Fibroblast of upper back skin (primary cell): ENCODE measurements at places on chromosomes 13 and 19.

GRCh38 chr13:58574791-58575190 is 943.2 kb downstream of the PCDH17 start:
- DNase-seq = no peak

GRCh38 chr13:98581971-98582702 is 5.2 kb upstream of the STK24 start:
- peak; percentile 60 for DNase-seq

- no peak for DNase-seq
These were observed 338.5 kb downstream of the ZNF536 start for GRCh38 chr19:30710721-30711120.

DNA sequence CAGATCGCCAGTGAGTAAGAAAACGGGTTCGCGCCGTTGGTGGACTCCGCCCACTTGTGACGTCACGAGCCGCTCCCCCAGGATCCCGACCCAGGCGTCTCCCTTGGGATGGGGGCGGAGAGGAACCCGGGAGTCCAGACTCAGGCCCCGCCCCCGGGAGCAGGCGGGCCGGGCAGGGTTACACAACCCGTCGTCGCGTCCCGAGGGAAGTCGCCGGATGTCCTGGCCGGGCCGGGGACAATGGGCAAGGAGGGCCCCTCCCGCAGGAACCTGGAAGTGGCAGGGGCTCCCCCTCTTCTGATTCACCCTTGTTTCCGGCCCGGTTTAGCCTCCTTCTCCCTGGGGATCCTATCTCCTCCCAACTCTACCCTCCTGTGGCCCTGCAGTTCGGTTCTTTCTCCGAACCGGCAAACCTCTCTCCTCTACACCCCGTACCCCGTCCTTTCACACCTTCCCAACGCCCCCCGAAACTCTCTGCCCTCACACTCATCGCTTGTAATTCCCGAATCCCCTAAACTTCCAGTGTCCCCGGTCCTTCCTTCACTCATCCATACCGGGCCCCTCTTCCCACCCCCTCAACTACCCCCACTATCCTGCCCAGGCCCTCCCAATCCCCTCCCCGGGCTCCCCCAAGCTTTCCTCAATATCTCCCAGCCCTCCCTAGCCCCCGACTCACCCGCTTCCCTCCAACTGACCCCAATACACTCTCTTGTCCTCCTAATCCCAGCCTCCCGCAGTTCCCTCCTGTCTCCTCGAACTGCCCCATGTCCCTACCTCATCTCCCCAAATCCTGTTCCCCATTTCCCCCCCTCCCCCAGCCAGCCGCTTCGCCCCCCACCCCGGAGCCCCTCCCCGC is 20.0 kb upstream of the ERCC1 start:
- DNase-seq = peak; percentile 89

GRCh38 chr19:15524781-15525180 is 16.5 kb downstream of the CYP4F22 start:
- no peak for DNase-seq

- DNase-seq = peak; percentile 68
These were observed 393.0 kb downstream of the ITGBL1 start for GRCh38 chr13:101845245-101846020.

DNA sequence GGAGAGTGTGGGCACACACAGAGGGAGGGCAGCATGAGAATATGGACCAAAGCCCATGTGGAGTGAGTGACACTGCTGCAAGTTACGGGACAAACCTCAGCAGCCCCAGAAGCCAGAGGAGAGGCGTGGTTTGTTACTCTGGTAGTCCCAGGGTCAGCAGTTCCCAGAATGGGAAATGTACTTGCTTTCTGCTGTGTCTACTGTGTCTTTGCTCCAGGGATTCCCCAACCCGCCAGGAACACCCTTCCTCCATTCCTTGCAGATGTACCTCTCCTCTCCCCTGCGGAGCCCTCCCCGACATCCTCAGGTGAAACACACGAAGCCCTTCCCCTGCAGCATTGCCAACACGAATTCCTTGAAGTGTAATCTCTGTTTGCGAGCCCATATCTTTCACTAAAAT is 47.2 kb downstream of the MYO16 start:
- DNase-seq = no peak

GRCh38 chr19:40995355-40995754 is 4.3 kb downstream of the CYP2B6 start:
- DNase-seq = no peak

DNA sequence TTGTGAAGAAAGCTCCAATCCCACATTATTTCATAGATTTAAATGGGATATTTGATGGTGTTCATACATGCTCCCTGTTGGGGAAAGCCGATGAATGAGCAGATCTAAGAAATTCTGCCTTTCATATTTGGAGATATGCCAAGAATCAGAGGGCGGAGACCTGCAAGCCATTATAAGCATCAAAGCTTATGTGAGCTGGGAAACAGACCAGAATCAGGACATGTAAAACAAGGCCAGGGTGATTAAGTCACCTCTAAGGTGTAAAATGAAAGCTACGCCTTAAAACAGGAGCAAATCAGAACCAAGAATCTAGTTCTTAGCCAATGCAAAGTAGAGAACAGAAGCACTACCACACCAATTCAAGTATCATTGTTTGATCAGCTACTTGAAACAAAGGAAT is 392.4 kb downstream of the DCT start:
- no peak for DNase-seq

GRCh38 chr19:8566855-8567254 is 10.4 kb downstream of the MYO1F start:
- peak; percentile 18 for DNase-seq

DNA sequence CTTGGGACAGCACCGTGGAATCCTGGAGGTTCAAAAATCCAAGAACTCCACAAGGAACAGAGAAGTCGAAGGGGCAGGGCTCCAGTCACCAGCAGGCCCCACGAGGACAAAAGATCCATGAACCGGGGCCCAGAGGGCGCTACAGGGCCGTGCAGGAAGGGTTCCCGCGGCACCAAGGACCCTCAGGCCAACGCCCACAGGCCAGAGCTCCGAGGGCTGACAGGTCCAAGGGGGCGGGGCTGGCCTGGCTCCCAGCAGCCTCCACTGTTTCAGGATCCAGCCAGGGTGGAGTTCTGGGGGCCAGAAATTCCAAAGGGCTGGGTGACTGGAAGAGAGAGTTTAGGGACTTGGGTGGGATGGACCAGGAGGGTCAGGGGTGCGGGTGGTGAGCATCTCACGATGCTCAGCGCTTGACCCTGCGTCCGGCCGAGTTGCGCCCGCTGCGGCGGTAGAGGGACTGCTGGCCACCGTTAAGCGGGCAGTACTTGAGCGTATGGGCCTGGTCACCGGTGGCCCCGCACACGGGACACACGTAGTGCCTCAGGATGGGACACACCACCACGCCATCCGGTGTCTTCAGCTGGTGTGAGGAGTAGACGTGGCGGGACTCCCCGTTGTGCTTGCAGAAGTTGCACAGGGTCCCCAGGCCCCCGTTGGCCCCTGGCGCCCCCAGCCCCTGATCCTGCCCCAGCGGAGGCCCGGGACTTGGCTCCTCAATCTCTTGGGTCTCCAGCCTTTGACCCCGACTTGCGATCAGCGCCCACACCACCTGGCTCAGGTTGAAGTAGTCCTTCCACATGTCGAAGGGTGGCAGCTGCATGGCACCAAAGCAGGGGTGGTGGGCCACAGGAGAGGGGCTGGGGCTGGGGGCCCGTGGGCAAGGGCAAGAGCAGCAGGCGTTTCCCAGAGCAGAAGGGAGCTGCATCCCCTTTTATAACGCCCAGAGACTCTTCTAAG is at the start of gene NANOS2:
NANOS2 (minus strand) TSS at position 905 of the 957 bp plus-strand sequence; CDS start at position 820, 85 bp downstream.
- DNase-seq = no peak

GRCh38 chr13:46378411-46378810 is 8.6 kb downstream of the RUBCNL start:
- no peak for DNase-seq

DNA sequence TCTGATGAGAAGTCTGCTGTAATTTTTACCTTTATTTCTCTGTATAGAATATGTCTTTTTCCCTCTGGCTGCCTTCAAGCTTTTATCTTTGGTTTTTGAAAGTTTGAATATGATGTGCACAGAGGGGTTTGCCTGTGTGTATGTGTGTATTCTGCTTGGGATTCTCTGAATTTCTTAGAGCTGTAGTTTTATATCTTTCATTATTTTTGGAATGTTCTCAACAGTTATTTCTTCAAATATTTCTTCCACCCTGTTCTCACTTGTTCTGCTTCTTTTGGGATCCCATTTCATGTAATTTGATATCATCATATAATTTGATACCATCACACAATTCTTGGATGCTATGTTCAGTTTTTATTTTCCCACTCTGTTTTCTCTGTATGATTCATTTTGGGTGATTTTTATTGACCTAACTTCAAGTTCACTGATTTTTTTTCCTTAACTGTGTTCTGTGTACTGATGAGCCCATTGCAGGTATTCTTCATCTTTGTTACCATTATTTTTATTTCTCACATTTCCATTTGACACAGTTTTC is 7.5 kb downstream of the COG3 start:
- no peak for DNase-seq

- DNase-seq = no peak
These were observed 27.0 kb upstream of the F2RL3 start for GRCh38 chr19:16861834-16862233.

GRCh38 chr13:47858042-47859025 is 142.7 kb downstream of the SUCLA2 start:
- peak; percentile 71 for DNase-seq

- no peak for DNase-seq
These were observed 29.4 kb upstream of the GTF3A start for GRCh38 chr13:27395007-27395510.

DNA sequence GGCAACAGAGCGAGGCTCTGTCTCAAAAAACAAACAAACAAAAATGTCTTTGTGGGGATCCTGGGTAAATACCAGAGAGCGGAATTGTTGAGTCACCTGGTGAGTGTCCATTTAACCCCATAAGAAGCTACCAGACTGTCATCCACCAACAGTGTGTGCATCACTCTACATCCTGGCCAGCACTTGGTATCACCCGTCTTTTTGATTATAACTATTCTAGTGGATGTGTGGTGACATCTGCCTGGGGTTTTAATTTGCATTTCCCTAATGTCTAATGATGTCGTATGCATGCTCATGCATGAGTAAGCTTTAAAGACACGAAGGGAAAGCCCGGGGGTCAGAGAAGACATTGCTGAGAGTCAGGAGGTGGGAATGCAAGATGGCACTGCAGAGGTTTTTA is 126.7 kb upstream of the MRI1 start:
- peak; percentile 13 for DNase-seq

DNA sequence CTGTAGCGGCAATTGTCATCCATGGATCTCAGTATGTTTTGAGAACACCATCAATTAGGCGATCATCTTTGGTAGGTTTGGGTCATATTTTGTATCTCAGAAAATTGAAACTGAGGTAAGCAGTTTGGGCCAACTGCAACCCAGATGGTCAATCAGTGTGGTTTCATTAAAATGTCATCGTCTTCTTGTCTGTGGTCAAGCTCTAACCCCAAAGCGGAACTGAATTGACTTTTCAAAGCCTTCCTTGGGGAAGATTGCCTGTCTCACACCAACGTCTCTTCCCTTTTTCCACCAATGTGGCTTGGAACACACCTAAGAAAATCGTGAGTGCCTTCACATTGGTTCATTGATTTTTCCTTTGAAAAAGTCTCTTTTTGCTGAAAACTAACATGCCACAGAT is 56.3 kb upstream of the UBAC2 start:
- no peak for DNase-seq

DNA sequence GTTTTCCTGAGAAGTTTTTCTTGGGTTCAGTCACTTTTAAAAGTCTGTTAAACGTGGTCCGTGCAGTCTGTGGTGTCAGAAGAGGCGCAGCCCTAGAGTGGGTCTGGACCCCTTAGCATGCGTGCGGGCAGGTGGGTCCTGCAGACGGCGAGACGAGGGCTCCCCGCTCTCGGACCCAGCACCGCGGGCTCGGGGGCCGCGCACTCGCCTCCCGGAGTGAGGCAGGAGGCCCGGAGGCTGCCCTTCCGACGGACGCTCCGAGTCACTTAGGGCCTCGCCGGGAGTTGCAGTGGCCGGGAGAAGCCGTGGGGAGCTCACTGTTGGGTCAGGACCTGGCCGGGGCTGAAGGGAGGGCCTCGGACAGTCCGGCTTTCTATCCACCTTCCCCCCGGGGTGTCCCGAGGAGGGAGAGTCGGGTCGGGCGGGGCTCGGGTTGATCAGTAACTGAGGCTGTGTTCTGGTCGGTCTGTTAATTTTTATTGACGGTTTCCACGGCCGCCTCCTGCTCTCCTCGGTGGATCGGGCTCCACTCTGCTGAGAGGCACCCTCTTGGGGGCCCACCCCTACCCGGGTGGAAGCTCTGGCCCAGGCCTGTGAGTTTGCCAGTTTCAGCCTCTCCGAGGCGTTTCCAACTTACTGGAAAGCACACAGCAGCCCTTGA is 1.3 kb downstream of the PTBP1 start:
- no peak for DNase-seq

- DNase-seq = peak; percentile 12
These were observed 42.1 kb downstream of the FOXO1 start for GRCh38 chr13:40624383-40624782.

- DNase-seq = no peak
These were observed 172.8 kb downstream of the KATNAL1 start for GRCh38 chr13:30134578-30134977.

- DNase-seq = no peak
These were observed 1.0 kb downstream of the EFNA2 start for GRCh38 chr19:1286487-1287353.

DNA sequence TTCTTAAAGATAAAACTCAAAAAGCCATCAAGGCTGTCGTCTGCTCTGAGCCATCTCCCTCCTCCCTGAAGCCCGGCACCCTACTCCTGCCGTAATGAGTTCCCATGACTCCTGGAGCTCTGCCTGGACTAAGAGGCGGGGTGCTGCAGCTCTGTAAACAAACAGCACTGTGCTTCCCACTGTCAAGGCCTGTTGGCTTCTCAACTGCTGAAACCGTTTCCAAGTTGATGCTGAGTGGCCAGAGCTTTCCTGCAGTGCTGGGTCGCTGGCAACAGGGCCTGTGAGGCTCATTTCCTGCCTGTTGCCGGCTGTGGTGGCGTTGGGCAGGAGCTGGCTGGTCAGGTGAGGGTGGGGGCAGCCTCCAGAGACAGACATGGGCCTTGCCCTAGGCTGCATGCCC is 26.7 kb upstream of the ISYNA1 start:
- peak; percentile 41 for DNase-seq

GRCh38 chr13:21371011-21371410 is 88.1 kb downstream of the ZDHHC20 start:
- DNase-seq = peak; percentile 3

GRCh38 chr13:72290962-72291681 is 424.1 kb upstream of the DACH1 start:
- DNase-seq = peak; percentile 95

- no peak for DNase-seq
These were observed 599 bp upstream of the ZNF784 start for GRCh38 chr19:55625004-55625326.

DNA sequence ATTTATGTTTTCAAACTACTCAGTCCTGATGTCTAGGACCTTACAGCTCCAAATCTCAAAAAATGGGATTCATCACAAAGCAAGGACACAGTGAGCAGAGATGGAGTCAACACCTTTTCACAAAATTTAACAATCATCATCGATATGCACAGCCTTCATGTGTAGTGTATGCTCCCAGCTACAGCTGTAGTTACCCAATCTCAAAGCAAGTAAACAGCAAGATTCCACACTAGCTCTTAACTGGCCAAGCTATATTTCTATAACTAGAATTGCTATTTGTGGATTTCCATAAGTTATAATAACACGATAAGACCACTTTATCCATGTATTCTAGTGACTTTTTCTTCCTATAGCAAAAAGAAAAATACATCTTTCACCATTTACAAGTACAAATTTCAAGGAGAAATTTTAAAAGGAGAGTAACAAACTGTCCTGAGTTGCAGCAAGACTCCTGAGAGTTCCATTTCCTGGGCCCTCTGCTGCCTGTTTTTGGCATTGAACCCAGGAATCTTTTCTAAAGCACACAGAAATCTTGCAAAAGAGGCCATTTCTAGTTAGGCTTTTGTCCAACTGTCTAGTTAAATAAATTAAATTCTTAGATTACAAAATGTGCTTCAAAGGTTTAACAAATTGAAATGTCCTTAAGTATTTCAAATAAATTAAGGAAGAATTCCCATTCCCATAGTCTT is 460.6 kb downstream of the FGF14 start:
- no peak for DNase-seq
